K562 (cell line): ENCODE measurements at places on chromosomes 5 and 9. TPM values are rescaled to one million over a fixed set of nuclear protein-coding genes. Genes with fewer than 3 reads are reported as not detected.

GRCh38 chr9:9754186-9754585, 858.6 kb downstream of the PTPRD start:
- no peaks in the 10 kb centered on the region for H3K4me1 ChIP-seq
- H3K27me3 ChIP-seq = no peaks in the 10 kb centered on the region
- DNase-seq = no peak
- no peak overlapping the region for H3K27ac ChIP-seq

DNA sequence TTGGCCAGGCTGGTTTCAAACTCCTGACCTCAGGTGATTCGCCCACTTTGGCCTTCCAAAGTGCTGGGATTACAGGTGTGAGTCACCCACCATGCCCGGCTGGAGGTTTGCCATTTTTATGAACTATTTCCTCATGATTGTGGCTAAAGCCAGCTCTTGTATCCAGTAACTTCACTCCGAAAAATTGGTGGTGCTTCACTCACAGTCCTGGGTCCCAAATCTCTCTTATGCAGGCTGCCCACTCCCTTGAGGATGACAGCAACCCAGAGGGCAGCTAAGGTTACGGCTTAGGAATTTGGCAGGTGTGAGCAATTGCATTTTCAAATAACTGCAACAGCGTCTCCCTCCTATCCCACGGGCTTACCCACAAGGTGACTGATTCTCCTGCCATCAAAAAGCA, 23.4 kb upstream of the FUBP3 start:
- no peak overlapping the region for H3K4me3 ChIP-seq
- no peaks in the 10 kb centered on the region; the same call in 1 of the 3 replicates for H3K4me1 ChIP-seq
- H3K36me3 ChIP-seq = no peaks in the 10 kb centered on the region
- no peaks in the 10 kb centered on the region for H3K27me3 ChIP-seq
- no peak overlapping the region for H3K27ac ChIP-seq

The COL23A1 gene
- total RNA-seq = 0.09 TPM in 1 of 2 replicates, not detected in the other

DNA sequence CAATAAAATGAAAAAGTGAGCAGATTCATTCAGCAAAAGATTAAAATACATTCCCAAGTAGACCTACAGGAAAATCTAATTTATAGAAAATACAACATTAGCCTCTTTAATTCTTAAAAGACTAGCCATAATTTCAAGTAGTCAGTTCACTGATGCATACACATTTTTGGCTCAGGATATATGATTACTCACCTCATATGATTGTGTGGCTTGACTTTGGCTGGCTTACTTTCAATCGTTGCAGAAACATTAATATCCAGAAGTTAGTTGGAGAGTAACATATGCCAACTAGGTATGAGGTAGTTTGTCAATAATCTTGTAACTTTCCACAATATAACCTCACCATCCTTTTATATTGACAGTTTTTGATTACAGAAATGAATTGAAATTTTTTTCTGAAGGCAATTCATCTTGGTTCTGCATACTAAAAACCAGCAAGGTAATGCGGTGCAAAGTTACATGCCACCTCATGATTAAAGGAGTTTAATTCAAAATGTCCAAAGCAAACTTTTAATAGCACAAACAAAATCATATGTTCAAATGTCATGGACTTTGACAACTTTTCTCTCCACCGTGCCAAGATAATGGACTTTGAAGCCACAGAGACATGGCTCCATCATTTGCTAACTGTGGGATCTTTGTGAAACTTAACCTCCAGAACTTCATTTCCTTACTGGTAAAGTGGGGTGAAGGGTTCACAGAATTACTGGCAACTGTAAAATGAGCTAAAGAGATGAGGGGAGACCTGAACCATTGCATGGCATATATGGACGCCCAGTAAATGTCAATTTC, 76.6 kb upstream of the PAM start:
- no peaks in the 10 kb centered on the region for H3K36me3 ChIP-seq
- no peaks in the 10 kb centered on the region for H3K27me3 ChIP-seq
- H3K4me3 ChIP-seq = no peak overlapping the region
- no peak for DNase-seq

DNA sequence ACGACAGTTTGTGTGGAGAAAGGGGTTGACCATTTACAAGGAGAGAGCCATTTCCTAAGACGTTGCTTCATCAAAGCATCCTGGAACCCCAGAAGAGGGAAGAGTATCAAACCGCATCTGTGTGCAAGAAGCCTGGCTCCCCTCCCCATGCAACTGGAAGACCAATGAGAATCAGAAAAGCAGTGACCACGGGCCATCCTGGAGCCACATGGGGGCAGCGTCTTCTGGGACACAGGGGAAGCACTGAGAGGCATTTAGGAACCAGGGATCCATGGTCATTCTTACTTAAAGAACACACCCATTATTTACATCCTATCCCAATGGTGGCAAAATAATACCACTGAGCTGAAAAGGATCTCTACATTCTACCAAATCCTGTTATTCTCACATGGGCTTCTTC, 29.3 kb downstream of the SEMA5A start:
- no peak overlapping the region for H3K27ac ChIP-seq
- H3K27me3 ChIP-seq = no peaks in the 10 kb centered on the region; the same call in 2 of the 3 replicates
- DNase-seq = no peak

GRCh38 chr5:125461641-125462072, 715.2 kb upstream of the ZNF608 start:
- no peak overlapping the region for H3K4me3 ChIP-seq
- no peaks in the 10 kb centered on the region for H3K36me3 ChIP-seq
- no peaks in the 10 kb centered on the region for H3K27me3 ChIP-seq
- no peak for DNase-seq

The PHF24 gene
- not detected in 2 replicates for total RNA-seq

GRCh38 chr5:60023255-60023654, 129.7 kb upstream of the PDE4D start:
- no peak for DNase-seq
- H3K36me3 ChIP-seq = no peaks in the 10 kb centered on the region
- no peaks in the 10 kb centered on the region for H3K27me3 ChIP-seq
- H3K27ac ChIP-seq = no peak overlapping the region
- no peaks in the 10 kb centered on the region for H3K4me1 ChIP-seq

The KLHL3 gene
- total RNA-seq = 0.31 and 0.38 TPM in 2 replicates

DNA sequence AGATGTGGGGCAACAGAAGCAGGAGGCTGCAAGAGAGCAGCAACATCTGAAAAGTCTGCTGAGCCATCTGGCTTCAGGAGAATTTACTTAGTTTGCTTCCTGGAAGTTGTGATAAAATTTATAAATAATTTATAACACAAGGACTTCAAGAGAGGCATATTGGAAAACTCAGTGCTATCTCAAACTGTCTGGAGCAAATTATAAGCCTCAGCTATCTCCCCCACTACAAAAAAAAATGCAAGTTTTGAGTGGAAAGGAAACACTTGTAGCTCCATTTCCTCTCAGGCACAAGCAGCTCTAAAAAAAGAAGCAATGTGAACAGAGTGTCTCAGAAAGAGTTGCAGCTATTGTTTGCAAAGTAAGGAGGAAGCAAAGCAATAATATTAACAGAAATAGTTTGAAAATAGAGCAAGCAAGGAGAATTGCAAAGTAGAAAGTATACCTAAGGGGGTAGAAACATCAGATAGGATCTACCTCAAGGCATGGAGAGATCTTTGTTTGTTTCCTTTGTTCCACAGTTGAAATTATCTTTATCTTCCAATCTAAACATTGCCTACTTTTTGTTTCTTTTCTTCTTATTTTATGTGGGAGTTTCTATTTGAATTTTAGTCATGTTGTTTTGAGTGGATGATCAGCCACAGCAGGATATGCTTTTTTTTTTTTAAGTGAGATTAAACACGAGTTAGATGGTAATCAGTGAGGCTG, 55.9 kb upstream of the IL6ST start:
- H3K27ac ChIP-seq = no peak overlapping the region
- no peaks in the 10 kb centered on the region for H3K27me3 ChIP-seq
- H3K4me3 ChIP-seq = no peak overlapping the region
- no peak for DNase-seq

The GLRX gene
- total RNA-seq = 2.9 and 4.4 TPM in 2 replicates

DNA sequence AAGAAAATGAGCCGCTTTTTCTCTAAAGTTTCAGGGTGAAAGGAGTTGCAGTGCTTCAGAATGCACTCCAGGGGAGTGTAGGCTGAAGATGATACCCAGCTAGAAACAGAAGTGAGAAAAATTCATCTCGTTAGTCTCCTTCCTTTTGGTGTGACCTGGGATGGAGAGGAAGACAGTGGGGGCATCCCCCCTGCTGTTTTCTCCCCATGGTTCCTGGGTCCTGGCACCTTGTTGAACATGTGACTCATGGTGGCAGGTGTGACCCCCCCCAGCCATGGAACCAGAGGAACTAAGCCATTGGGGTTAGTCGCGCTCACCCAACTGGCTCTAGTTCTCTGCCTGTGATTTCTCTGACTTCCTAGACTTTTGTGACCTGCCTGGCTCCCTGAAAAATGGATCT, 424.6 kb downstream of the CSNK1G3 start:
- no peak overlapping the region for H3K4me3 ChIP-seq
- no peaks in the 10 kb centered on the region for H3K4me1 ChIP-seq
- H3K36me3 ChIP-seq = no peaks in the 10 kb centered on the region
- H3K27ac ChIP-seq = no peak overlapping the region
- no peaks in the 10 kb centered on the region for H3K27me3 ChIP-seq

DNA sequence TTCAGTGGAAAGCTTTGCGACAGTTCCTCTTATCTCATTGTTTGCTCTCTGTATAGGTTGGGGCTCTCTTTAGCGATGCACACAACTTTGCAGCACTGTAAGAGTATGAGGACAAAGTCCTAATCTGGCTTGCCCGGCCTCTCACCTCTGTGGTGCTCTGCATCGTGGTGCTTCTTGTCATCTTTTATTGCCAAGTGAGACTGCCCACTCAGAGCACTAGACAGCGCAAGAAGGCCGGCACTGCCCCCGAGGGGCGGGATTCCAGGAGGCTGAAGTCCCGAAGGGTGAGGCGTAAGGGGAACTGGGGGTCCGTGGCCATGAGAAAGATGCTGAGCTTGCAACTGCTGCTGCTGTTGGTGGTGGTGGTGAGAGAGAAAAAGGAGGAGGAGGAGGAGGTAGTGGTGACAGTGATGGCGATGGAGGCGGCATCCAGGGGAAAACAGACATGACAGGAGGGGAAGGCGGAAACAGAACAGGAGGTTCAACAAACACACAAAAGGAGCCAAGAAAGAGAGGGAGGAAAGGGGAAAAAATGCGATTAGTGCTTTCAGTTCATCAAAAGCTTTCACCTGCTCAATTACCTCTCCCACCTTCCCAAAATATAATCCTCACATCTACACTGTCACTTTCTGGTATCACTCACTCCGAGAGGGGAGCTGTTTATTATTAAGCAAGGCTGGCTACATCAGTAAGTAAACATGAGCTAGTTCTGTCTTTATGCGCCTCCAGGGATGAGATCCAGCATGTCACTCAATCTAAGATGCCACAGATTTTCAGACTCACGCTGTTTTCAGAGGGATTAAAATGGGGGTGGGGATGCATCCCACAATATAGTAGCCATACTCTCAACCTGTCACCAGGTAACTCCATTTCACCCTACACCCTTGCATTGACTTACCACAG, 55.1 kb downstream of the TLE1 start:
- DNase-seq = no peak
- H3K27ac ChIP-seq = no peak overlapping the region
- no peak overlapping the region for H3K4me3 ChIP-seq
- no peaks in the 10 kb centered on the region for H3K4me1 ChIP-seq
- no peaks in the 10 kb centered on the region for H3K36me3 ChIP-seq
- no peaks in the 10 kb centered on the region for H3K27me3 ChIP-seq

The HRCT1 gene
- not detected in 2 replicates for total RNA-seq

DNA sequence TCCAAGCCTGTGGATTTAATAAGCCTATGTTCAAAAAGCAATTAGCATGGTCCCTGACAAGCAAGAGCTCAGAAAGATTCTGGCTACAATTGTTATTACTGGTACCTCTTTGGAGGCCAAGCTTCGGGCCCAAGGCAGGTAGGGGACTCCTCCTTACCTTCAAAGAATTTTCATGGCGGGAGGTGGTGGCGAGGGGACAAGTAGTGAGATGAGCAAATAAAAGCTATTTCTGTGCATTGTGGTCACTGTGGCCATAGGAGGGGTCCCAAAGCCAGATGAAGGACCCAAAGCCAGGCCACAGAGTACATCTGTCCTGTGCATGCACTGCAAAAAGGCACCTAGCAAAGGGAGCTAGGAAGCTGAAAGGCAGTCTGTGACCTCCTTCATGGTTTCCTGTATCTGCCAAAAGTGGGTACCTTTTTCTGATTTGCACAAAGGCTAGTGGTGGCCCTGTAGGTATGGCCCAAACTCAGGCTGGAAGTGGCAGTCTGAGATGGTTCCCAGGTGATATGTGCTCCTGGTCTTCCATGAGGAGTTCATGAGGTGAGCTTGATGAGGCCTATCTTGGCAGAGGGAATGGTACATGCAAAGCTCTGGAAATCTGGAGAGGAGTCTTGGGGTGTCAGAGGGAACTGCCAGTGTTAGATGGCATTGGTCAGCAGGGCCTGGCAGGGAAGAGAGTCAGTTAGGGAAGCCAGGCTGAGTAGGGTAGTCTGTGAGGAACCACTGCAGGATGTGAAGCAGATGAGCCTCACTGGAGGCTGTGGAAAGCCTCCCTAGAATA, 3.3 kb upstream of the CXXC5 start:
- no peak for DNase-seq
- no peaks in the 10 kb centered on the region; the same call in 2 of the 3 replicates for H3K36me3 ChIP-seq
- no peak overlapping the region for H3K27ac ChIP-seq
- H3K27me3 ChIP-seq = no peaks in the 10 kb centered on the region
- peaks cover 33% of the 10 kb centered on the region; the same call in 2 of the 3 replicates for H3K4me1 ChIP-seq

The LHX3 gene
- total RNA-seq = 0.09 TPM in 1 of 2 replicates, not detected in the other

GRCh38 chr5:146919304-146919703, 40.7 kb upstream of the PPP2R2B start:
- no peaks in the 10 kb centered on the region for H3K36me3 ChIP-seq
- H3K27ac ChIP-seq = no peak overlapping the region
- no peak for DNase-seq
- H3K4me3 ChIP-seq = no peak overlapping the region
- H3K27me3 ChIP-seq = no peaks in the 10 kb centered on the region
- H3K4me1 ChIP-seq = no peaks in the 10 kb centered on the region
